ENCODE measurements at places on chromosomes 5 and 9.

DNA sequence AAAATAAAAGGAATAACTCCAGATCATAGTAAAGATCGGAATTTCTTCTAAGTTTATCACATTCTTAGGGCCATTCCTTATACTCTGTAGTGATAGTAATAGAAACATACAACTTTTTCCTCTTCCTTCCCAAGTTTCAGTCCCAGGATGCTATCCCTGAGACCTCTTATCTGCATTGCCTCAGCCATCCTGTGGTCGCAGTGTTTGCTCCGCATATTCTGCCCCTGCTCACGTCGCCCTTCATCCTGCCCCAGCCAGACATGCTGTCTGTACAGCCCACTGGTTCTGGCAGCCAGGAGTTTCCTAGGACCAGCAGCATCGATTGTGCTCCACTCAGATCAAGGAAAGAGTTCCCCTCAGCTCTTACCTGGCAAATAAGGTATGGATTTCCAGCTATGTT lies 132.7 kb upstream of the ERCC6L2 start:
- no peaks in the 10 kb centered on the region for H3K36me3 ChIP-seq
- no peak overlapping the region for H3K27ac ChIP-seq
- H3K4me1 ChIP-seq = peaks cover 6% of the 10 kb centered on the region
- no peak for DNase-seq

GRCh38 chr5:171275841-171276544 lies 33.1 kb upstream of the TLX3 start:
- no peak overlapping the region for H3K27ac ChIP-seq
- DNase-seq = no peak
- H3K27me3 ChIP-seq = no peaks in the 10 kb centered on the region
- no peaks in the 10 kb centered on the region for H3K4me1 ChIP-seq
- H3K4me3 ChIP-seq = no peak overlapping the region

GRCh38 chr5:78747705-78748359 lies 99.3 kb upstream of the LHFPL2 start:
- no peak overlapping the region for H3K4me3 ChIP-seq
- DNase-seq = no peak
- H3K27me3 ChIP-seq = no peaks in the 10 kb centered on the region

DNA sequence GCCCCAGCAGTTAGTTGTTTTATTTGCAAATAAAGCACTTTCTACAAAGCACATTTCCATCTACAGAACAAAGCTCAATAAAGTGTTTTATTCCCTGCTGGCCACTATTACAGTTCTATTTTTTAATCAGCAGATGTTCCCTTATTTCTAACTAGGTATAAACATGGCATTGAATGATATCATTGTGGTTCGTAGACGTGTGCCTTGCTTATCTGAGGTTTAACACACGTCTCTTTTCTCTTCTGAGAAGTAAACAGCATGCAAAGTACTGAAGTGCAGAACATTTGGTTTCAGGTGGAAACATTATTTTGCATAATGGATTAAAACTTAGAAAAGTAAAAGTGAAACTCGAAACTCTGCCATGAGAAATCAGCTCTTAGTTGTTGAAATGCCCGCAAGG lies 1989.3 kb upstream of the WWC1 start:
- no peaks in the 10 kb centered on the region for H3K27me3 ChIP-seq
- no peak overlapping the region for H3K4me3 ChIP-seq
- no peaks in the 10 kb centered on the region for H3K4me1 ChIP-seq

GRCh38 chr9:134461426-134461982 lies 135.2 kb downstream of the RXRA start:
- no peaks in the 10 kb centered on the region for H3K27me3 ChIP-seq
- H3K36me3 ChIP-seq = no peaks in the 10 kb centered on the region
- H3K27ac ChIP-seq = no peak overlapping the region
- peaks cover 6% of the 10 kb centered on the region for H3K4me1 ChIP-seq
- no peak overlapping the region for H3K4me3 ChIP-seq
- DNase-seq = no peak

DNA sequence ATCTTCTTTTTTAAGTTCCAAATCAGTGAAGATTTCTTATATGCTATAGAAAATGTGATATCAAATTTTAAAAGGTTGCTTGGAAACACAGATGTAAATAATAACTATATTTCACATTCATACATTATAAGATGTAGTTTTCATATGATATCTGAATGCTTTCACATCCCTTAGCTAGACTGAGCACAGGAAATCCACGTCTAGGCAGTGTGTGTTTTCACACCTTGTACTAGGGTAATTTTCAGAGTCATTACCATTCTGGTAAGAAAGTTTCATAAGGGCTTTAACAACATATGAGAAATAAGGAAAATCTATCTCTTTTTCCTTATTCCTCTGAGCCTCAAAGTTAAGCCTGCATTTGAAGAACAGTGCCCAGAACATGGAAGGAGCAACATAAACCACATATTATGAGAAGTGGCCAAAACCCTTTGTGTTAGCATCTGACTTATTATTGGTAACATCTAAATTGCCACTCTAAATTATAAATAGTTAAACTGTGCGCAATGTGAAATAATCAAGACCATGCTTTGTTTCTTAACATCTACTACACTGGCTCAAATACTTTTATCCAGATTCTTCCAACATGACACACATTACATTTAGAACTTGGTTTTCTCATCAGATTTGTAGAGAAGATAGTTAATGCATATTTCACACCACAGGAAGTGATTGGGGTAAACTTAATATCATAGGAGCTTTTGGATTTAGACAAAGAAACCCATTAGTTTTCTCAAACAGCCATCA lies 113.3 kb downstream of the PPP2R2B start:
- no peaks in the 10 kb centered on the region for H3K4me1 ChIP-seq
- H3K27ac ChIP-seq = no peak overlapping the region
- no peak for DNase-seq
- no peaks in the 10 kb centered on the region for H3K27me3 ChIP-seq

- no peaks in the 10 kb centered on the region for H3K27me3 ChIP-seq
- DNase-seq = no peak
- no peak overlapping the region for H3K4me3 ChIP-seq
These were observed 14.7 kb downstream of the ENC1 start for GRCh38 chr5:74625742-74626241.

DNA sequence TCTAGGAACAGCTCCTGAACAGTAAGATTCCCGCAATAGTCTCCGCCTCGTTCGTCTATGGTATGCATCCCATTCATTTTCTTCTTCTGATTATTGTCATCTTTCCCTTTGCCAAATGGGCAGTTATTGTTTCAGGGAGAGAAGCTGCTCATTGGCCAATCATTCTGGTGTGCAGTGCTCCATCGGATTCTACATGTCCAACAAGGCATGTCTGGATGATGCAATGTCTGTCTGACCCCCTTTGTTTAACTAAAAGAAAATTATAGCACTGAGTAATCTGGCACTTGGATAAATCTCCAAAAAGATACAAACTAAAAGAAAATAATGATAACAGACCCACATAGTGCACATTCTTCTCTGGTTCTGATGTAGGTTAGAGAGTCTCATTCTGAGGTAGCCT lies 515.6 kb upstream of the DMAC1 start:
- no peak for DNase-seq
- H3K4me1 ChIP-seq = no peaks in the 10 kb centered on the region
- H3K27me3 ChIP-seq = no peaks in the 10 kb centered on the region
- no peak overlapping the region for H3K27ac ChIP-seq
- H3K4me3 ChIP-seq = no peak overlapping the region

DNA sequence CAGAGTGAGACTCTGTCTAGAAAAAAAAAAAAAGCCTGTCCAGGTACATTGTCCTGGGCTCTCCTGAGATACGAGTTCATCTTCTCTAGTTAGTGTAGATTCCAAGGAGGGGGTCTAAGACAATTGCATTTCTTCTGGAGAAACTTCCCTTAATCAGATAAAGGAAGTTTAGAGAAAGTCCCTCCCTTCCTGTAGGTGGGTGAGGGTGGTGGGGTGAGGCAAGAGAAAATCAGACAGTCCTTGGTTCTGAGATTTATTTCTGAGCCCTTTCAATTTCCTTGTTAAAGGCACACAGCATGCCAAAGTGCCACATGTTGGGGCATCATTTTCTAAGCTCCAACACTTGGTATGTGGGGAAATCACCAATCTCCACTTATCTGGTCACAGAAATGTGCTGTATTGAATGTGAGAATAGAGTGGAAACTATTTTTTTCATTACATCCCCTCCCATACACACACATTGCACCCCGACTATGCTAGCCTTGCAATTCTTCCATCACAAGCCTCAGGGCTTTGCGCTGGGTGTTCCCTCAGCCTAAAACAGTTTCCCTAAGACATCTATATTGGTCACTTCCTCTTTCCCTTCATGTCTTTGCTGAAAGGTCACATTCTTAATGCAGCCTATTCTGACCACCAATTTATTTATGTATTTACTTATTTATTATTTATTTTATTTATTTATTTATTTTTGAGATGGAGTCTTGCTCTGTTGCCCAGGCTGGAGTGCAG lies 5.1 kb upstream of the TUT7 start:
- H3K4me3 ChIP-seq = no peak overlapping the region
- no peak overlapping the region for H3K27ac ChIP-seq
- 0 out of 2 replicates have a peak, but pooled peaks cover 4% of the 10 kb centered on the region for H3K4me1 ChIP-seq
- DNase-seq = no peak
- H3K27me3 ChIP-seq = no peaks in the 10 kb centered on the region

DNA sequence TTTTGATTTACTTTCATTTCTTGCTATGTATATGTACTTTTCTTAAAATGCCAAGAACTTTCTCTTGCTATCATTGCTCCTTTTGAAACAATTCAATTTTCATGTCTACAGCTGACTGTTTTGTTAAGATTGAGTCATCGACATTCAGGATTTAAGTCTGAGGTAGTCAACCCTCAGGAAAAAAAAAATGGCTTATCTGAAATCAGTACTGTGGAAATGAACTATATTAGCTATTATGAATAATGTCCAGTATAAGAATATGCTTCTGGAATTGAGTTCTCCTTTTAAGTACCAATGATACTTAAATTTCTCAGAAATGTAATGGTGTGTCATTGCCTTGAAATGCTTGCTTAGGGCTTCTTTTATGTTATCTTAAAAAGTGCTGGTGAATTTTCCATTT lies 37.9 kb downstream of the TNFAIP8 start:
- no peaks in the 10 kb centered on the region for H3K27me3 ChIP-seq
- no peak for DNase-seq
- no peak overlapping the region for H3K27ac ChIP-seq
- H3K4me1 ChIP-seq = no peaks in the 10 kb centered on the region
- H3K4me3 ChIP-seq = no peak overlapping the region
- no peaks in the 10 kb centered on the region for H3K36me3 ChIP-seq

DNA sequence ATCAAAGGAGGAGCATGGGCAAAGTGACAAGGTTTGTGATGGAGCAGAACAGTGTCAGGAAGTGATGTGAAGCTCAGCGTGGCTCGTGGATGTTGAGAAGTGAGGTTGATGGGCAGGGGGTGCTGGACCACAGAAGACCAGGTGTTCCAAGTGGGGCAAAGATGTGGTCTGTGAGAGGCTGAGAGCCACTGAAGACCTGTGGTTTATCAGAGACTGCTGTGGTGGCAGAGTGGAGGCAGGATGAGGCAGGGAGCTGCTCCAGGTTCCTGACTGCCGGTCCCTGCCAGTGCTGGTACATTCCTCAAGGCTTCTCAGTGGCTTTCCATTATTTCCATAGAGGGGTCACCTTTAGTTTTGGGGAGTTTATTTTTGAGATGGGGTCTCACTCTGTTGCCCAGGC lies 19.1 kb downstream of the PALM2AKAP2 start:
- peaks cover 29% of the 10 kb centered on the region for H3K27me3 ChIP-seq
- H3K36me3 ChIP-seq = no peaks in the 10 kb centered on the region
- no peaks in the 10 kb centered on the region for H3K4me1 ChIP-seq
- DNase-seq = no peak

- no peak for DNase-seq
- peak overlapping the region; percentile 76 for H3K4me3 ChIP-seq
- peaks cover 7% of the 10 kb centered on the region for H3K4me1 ChIP-seq
- H3K27ac ChIP-seq = no peak overlapping the region
These were observed 1.7 kb downstream of the PHF2 start for GRCh38 chr9:93577975-93578682.

DNA sequence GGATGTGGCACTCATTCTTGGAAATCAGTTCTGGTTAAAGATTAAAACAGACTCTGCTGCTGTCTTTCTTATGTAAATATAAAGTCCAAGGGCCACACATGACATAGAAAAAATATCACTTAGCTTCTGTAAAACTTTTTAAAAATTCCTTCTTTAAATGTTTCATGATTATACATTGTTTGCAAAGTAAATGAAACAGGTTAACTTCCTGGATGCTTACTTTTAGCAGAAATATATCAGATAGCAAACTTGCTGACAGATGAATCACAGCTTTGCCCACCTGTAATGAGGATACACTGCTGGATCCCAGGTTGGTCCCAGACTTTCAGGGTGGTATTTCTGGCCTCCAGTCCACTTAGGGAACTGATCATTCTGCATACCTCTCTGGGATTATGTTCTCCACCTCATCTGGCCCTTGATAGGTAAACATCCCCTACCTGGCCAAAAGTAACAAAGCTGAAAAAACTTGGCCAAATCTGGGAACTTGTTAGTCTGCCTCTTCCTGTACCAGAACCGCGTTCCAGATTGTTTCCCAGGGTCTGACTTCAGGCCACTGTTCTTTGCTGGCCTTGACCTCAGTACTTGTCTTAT lies 340.5 kb downstream of the ADGRV1 start:
- H3K27me3 ChIP-seq = no peaks in the 10 kb centered on the region
- H3K36me3 ChIP-seq = no peaks in the 10 kb centered on the region
- DNase-seq = no peak

DNA sequence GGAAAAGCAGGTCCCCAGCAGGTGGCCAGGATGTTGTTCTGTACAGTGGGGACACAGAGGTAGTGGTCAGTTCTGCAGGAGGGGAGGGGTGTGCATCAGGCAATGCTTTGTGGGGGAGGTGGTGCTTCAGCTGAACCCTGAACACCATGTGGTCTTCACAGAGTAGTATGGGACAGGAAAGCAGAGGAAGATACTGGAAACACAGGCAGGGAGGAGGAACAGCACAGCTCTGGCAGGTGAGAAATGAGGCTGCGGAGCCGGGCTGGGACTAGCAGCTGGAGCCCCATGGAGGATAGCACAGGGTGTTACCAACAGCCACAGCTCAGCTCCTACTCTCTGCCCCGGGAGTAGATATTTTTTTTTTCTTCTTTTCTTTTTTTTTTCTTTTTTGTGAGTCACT lies 161.5 kb downstream of the ENTREP1 start:
- no peaks in the 10 kb centered on the region for H3K36me3 ChIP-seq
- peaks cover 10% of the 10 kb centered on the region for H3K27me3 ChIP-seq
- H3K27ac ChIP-seq = no peak overlapping the region
- H3K4me1 ChIP-seq = no peaks in the 10 kb centered on the region
- no peak for DNase-seq
- no peak overlapping the region for H3K4me3 ChIP-seq

DNA sequence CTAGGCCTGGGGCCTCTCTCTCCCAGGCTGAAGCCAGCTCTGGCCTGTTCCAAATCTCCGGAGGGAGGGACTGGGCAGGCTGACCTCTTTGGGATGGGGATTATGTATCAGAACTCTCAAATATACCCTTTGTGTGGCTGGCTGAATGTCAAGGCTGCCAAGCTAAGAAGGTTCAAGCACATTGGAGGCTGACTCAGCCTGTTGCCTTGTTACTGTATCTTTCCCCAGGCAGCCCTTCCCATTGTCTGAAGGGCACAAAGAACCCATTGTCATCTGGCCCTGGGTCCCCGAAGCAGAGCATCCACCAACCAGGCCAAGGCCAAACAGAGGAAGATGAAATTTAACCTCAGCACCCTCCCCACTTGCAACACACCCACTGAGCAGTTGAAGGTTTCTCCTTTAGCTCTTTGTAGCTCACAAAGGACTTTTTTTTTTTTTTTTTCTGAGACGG lies 7.3 kb upstream of the SPARC start:
- peaks cover 5% of the 10 kb centered on the region for H3K4me1 ChIP-seq
- no peaks in the 10 kb centered on the region for H3K36me3 ChIP-seq
- no peak overlapping the region for H3K27ac ChIP-seq
- no peak overlapping the region for H3K4me3 ChIP-seq
- no peaks in the 10 kb centered on the region for H3K27me3 ChIP-seq

GRCh38 chr5:108516785-108517184 lies 134.9 kb upstream of the FBXL17 start:
- H3K36me3 ChIP-seq = no peaks in the 10 kb centered on the region
- no peak overlapping the region for H3K4me3 ChIP-seq
- no peak overlapping the region for H3K27ac ChIP-seq
- no peak for DNase-seq
- no peaks in the 10 kb centered on the region for H3K4me1 ChIP-seq

All from HCT116 (cell line).